ENCODE measurements at places on chromosomes 7 and 10. TPM values are rescaled to one million over a fixed set of nuclear protein-coding genes. Genes with fewer than 3 reads are reported as not detected.
A peak's percentile ranks its signal among the peaks of the same experiment; 100 is the strongest.

- DNase-seq = no peak
These were observed 35.2 kb upstream of the MAP3K8 start for GRCh38 chr10:30398788-30399187.

The HOXA9 gene
- total RNA-seq = not detected

The OPN1SW gene
- not detected for total RNA-seq

The MINDY3 gene
- total RNA-seq = 127 TPM

The MACROH2A2 gene
- total RNA-seq = 23.6 TPM

GRCh38 chr10:121724282-121724681 is 126.0 kb upstream of the FGFR2 start:
- no peak for DNase-seq

DNA sequence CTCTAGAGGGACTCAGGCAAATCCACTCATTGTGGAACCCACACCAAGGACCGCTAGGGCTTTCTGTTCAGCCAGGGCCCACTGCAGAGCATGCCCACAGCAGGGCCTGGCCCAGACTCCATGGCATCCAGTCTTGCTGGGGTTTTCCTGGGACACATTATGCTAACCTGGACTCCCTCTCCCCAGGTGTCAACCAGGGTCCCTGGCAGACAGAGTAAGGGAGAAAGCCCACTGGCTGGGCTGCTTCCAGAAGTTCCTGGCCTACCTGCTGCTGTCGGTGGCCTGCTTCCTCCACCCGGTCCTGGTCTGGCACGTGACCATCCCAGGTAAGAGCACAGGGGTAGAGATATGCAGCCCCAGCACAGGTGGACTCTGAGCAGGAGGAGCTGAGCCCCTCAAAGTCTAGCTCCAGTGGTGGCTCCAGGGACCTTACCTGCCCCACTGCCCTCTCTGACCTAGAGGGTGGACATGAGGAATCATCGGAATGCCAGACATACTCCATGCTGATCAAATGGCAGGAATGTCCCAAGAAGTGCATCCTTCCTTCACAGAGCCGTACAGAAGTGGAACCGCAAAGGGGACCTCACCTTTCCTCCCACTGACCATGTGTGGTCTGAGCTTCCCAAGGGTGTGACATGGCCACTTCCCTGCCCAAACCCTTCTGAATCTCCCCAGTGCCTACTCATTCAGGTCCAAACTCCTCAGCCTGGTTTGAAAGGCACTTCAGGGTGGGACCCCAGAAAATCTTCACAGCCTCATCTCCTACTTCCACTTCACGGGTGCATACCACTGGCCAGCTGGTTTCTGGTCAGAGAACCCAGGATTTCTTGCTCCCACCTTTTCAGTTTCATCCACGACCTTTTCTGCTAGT is 22.5 kb downstream of the TMEM72 start:
- DNase-seq = no peak

The ORAI2 gene
- total RNA-seq = 18.1 TPM

DNA sequence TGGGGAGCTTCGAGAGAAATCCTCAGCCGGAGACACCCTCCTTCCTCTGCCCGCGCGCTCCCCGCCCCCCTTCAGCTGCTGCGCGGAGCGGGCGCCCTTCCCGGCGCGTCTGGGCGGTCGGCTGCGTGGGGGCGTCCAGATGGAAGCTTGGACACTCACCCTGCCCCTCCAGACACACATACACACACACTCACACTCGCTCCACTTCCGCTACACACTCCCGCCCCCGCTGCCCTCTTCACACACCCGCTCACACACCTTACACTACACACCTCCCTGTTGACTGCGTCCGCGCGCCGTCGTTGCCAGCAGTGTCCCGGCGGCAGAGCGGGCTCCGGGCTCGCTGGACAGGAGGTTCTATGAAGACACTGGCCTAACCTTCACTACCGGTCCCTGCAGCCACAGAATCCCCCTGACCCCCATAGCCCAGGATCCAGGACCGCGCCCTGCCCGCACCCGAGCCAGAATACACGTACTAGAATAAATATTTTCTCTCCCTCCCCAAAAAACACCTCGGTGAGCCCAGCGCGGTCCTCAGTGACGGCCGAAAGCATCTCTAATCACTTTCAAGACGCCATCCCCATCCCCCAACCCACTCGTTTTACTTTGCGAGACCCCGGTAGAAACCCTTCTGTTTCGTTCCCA is 1.1 kb upstream of the EGR2 start:
- peak; percentile 50 for DNase-seq

GRCh38 chr7:82105463-82105862 is 335.6 kb upstream of the HGF start:
- no peak for DNase-seq

The BEND7 gene
- 4.8 TPM for total RNA-seq

Data from occipital lobe (tissue), 3 donors.